ENCODE measurements at places on chromosomes 6 and 20. TPM values are rescaled to one million over a fixed set of nuclear protein-coding genes. Genes with fewer than 3 reads are reported as not detected.

DNA sequence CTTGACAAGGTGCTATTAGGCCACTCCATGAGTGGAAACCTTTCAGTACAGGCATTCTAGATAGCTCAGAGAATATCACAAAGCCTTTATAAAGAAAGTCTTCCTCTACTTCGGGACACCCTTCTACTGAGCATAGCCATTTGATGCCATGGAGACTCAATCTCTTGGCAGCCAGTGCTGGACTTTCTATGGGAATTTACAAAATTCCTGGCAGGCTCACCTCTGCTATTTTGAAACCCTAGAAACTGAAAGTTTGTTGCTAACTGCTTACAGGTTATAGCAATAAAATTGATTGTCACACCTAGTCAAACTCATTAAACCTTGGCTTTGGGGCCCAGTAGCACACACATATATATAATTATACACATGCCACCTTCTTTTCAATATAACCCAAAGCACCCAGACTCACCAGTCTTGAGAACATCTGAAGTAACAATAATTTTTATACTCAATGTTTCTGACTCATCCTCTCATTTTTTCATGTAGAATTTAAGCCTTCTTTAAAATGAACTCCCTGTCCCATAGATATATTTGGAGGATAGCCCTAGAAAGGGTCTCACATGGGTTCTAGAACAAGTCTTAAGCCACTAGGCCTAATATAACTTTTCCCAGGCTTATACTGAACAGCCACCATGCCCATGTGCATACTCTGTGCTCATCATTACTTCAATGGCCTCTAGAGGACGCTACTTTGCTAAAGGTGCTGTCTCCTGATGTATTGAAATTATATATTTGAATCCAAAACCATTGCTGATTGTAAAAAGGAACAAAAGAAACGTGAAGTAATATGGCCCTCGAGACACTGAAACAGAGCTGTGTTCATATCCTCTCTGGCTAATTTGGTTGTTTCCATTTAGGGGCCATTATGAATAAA is 368.1 kb upstream of the MARCKS start:
- H3K27me3 ChIP-seq = no peaks in the 10 kb centered on the region
- DNase-seq = no peak
- no peaks in the 10 kb centered on the region for H3K4me1 ChIP-seq
- no peak overlapping the region for H3K27ac ChIP-seq
- no peaks in the 10 kb centered on the region for H3K36me3 ChIP-seq

GRCh38 chr20:49846206-49846807 is 33.7 kb downstream of the SLC9A8 start:
- H3K4me1 ChIP-seq = peaks cover 17% of the 10 kb centered on the region
- no peaks in the 10 kb centered on the region for H3K27me3 ChIP-seq
- H3K4me3 ChIP-seq = no peak overlapping the region
- peaks cover 4% of the 10 kb centered on the region for H3K36me3 ChIP-seq
- H3K27ac ChIP-seq = no peak overlapping the region

Gene STAU1
- total RNA-seq = 59.3 TPM

Gene PRR18
- not detected for total RNA-seq

Gene EYA4
- 6.2 TPM for total RNA-seq

Gene NKX2-2
- total RNA-seq = not detected

Gene TTBK1
- not detected for total RNA-seq

DNA sequence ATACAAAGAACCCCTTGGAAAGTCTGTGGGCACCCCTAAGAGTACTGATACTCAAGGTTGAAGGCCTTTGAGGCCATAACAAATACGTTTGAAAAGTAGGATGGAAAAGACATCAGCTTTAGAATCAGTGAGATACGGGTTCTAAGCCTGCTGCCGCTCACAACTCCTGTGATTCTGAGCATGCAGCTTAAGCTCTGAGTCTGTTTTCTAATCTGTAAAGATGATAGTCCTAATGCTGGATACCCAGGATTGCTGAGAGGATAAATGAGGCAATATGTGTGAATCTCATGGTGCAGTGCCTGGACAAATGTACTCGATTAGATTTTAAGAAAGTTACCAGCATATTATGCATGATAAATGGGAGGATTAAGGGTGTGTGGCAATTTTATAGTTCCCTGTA is 321.0 kb upstream of the HSF2 start:
- no peak overlapping the region for H3K4me3 ChIP-seq
- H3K27me3 ChIP-seq = no peaks in the 10 kb centered on the region
- no peaks in the 10 kb centered on the region for H3K4me1 ChIP-seq
- no peak for DNase-seq
- no peak overlapping the region for H3K27ac ChIP-seq

DNA sequence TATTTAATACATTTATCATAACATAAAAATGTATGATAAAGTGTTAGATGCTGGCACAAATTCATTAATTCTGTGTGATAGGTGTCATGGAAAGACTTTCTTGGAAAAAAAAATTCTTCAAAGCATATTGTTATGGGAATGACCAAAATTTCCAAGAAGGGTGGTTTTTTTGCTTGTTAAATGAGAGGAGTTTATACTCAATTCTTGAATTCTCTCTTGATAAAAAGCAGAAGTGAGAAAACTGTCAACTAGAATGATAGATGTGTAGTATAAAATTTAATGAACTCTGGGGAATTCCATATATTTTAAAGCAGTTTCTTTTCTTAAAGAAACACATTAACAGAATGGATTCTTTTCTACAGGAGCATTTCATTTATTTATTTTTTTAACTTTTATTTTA is 62.0 kb upstream of the SNAP91 start:
- no peaks in the 10 kb centered on the region for H3K4me1 ChIP-seq
- H3K27ac ChIP-seq = no peak overlapping the region
- no peaks in the 10 kb centered on the region for H3K27me3 ChIP-seq
- no peak for DNase-seq
- no peak overlapping the region for H3K4me3 ChIP-seq
- H3K36me3 ChIP-seq = no peaks in the 10 kb centered on the region

DNA sequence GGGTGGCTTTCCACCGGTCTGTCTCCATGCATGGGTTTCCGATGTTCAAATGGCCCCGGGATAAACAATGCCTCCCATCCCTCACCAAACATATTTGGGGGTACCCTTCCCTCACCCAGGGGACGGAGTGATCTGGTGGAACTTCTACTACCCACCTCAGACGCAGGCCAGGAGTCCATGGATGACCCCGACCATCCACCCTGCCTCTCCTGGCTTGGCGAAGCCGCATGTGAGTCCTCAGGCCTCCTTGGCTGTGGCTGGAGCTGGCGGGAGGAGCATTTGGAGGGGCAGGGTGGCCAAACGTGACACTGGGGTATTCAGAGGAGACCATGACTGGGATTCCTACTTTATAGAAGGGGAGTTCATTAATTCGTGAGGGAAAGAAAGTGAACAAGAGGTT is 45.9 kb upstream of the FRMD1 start:
- H3K27me3 ChIP-seq = no peaks in the 10 kb centered on the region
- H3K27ac ChIP-seq = no peak overlapping the region
- no peaks in the 10 kb centered on the region for H3K4me1 ChIP-seq
- no peak for DNase-seq

DNA sequence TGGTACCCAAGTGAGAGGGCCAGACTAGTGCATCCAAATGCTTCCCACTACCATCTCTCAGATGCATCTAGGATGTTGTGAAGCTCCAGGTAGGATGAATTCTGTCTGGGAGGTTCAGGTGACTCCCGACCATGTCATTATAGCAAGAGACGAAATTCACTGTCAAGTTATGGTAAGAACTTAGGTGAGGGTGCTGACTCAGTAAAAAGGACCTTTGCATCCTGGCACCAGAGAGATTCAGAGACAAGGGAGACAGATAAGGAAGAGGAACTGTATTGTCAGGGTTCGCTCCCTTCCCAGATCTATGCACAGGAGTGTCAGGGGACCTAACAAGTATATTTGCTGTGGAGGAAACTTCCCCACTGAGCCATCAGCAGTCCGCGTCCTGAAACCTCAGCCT is 11.2 kb upstream of the PRIM2 start:
- H3K4me1 ChIP-seq = no peaks in the 10 kb centered on the region
- H3K27me3 ChIP-seq = no peaks in the 10 kb centered on the region

DNA sequence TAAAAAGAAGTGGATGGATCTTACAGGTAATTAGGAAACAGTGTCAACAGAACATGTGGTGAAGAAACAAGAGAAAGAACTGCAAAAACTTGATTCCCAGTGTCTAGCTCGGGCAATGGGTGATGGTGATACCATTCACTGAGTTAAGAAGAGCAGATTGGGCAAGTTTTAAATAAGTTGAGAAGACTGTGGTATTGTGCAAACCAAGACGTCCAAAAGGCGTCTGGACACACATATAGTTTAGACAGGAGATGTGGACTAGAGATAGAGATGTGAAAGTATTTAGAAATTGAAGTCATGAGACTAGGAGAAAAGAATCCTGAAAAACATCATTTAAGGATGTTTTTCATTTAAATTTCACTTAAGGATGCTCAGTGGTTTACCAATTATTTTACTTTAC is 53.9 kb downstream of the CDK19 start:
- H3K4me1 ChIP-seq = no peaks in the 10 kb centered on the region
- DNase-seq = no peak
- no peak overlapping the region for H3K27ac ChIP-seq
- no peak overlapping the region for H3K4me3 ChIP-seq

Gene WFDC12
- not detected for total RNA-seq

Gene PRDM13
- not detected for total RNA-seq

DNA sequence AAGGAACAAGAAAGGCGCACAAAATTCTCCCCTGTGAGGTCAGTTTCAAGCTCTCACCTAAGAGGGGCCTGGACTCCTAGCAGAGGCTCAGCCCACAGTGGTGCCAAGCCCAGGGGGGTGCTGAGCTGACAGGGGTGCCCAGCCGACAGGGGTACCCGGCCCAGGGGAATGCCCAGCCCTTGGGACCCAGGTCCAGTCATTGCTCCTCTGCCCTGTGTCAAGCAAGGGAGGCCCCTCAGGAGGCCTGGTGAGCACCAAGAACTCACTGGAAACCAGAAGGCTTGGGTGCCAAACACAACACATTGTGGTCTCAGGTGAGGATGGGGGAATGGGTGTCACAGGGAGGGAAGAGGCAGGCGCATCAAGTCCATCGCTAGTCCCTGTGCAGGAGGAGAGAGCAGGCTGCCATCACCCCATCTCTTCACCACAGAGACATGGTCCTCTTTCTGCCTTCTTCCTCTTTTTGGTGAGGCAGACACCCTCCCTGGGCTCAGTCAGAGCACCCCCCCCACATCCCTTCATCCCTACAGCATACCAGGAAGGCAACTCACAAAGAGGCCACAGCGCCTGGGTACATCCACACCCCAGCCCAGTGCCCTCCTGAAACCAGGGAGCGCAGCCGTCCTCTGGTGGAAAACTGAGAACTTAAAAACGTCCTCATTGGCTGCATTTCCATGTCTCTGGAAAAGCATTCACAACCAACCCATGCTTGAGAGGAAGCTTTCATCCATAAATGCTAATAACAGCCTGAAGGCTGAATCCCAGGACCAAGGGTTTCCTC is 111.3 kb downstream of the BANF2 start:
- H3K27ac ChIP-seq = no peak overlapping the region
- H3K27me3 ChIP-seq = no peaks in the 10 kb centered on the region
- no peaks in the 10 kb centered on the region for H3K36me3 ChIP-seq
- no peak overlapping the region for H3K4me3 ChIP-seq

- no peak overlapping the region for H3K4me3 ChIP-seq
- no peaks in the 10 kb centered on the region for H3K4me1 ChIP-seq
- no peaks in the 10 kb centered on the region for H3K36me3 ChIP-seq
- DNase-seq = no peak
- H3K27ac ChIP-seq = no peak overlapping the region
Observed at GRCh38 chr20:33280775-33281174, 2.2 kb upstream of the BPIFB1 start.

DNA sequence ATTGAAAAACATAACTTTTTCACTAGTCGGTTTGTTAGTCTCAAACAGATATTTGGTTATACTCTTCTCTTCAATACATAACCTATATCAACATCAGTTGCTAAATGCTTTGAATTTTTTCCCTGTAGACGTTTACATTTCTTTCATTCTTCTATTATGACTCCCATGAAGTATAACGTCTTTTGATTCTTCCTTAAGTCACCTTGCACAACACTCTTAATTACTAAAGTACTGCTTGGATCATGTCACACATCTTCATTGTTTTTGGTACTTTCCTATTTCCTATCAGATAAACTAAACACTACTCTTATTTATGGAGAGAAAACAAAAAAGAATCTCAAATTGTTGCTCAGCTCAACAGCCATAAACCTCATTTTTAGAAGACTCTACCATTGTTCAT is 23.0 kb upstream of the BMP5 start:
- no peaks in the 10 kb centered on the region for H3K4me1 ChIP-seq
- H3K27me3 ChIP-seq = no peaks in the 10 kb centered on the region
- no peaks in the 10 kb centered on the region for H3K36me3 ChIP-seq
- no peak for DNase-seq
- H3K4me3 ChIP-seq = no peak overlapping the region

DNA sequence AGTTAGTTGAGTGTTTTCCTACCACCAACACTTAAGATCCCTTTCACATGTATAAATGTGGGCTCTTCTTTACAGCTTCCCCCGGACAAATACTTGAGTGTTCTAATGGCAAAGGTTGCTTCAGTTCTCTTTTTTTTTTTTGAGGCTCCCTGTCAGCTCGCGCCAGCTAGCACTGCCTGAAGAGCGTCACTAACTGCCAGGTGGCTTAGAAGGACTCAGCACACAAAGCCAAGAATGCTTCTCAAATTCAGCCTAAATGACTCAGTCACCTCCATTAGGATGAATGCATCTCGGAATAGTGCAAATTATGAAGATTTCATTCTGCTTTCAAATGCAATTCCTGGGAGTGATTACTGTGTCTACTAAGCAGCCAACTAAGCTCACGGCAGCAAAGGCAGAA is 150.7 kb upstream of the BTBD3 start:
- H3K27ac ChIP-seq = no peak overlapping the region
- H3K27me3 ChIP-seq = no peaks in the 10 kb centered on the region
- DNase-seq = no peak
- H3K4me1 ChIP-seq = no peaks in the 10 kb centered on the region
- H3K4me3 ChIP-seq = no peak overlapping the region
- H3K36me3 ChIP-seq = no peaks in the 10 kb centered on the region

GRCh38 chr6:88982720-88983119 is 19.3 kb upstream of the RNGTT start:
- H3K36me3 ChIP-seq = no peaks in the 10 kb centered on the region
- H3K4me1 ChIP-seq = peaks cover 4% of the 10 kb centered on the region

DNA sequence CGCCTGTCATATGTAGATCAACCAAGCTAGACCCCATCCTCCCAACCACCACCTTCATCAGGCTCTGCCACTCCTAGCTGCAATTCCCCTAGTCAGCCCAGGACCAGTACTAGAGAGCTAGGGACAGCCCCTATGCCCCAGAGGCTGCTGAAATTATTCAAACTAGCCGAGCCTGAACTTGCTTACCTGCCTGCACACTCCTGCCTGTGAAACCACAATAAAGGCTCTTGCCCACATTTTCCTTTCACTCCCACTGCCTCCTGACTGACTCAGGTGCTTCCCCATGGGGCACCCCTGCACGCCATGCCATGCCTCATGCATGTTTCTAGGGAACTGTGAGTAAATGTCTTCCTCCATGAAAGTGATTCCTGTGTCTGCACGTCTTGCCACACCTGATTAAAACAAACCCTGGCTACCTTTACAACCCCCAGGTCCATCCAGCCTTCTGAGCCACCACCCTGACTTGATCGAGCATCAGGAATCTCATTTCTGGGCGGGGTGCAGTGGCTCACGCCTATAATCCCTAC is 66.5 kb upstream of the IER3 start:
- no peak overlapping the region for H3K27ac ChIP-seq
- H3K27me3 ChIP-seq = no peaks in the 10 kb centered on the region
- no peaks in the 10 kb centered on the region for H3K36me3 ChIP-seq
- peaks cover 3% of the 10 kb centered on the region for H3K4me1 ChIP-seq

- no peaks in the 10 kb centered on the region for H3K27me3 ChIP-seq
- H3K4me1 ChIP-seq = no peaks in the 10 kb centered on the region
- no peak for DNase-seq
- H3K27ac ChIP-seq = no peak overlapping the region
- H3K4me3 ChIP-seq = no peak overlapping the region
- H3K36me3 ChIP-seq = no peaks in the 10 kb centered on the region
Observed at GRCh38 chr6:9527679-9528286, 887.1 kb downstream of the TFAP2A start.
